ENCODE measurements at places on chromosomes 12 and 14.

GRCh38 chr14:56474419-56475022 is 105.1 kb upstream of the TMEM260 start:
- DNase-seq, result no peak

- DNase-seq, result no peak
Measured at GRCh38 chr12:62848418-62848817, 86.5 kb downstream of the PPM1H start.

DNA sequence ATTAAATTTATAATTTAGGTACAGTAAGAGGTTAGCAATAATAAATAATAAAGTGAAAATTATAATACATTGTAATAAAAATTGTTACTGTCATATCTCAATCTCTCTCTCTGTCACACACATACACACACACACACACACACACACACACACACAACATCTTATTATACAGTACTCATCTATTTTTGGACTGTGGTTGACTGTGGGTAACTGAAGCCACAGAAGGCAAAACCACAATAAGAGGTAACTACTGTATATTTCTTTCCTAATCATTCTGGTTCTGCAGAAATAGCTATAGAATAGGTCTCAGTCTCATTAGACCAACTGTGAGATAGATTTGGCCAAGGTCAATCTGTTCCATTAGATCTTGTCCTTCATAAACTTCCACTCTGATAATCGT is 33.1 kb upstream of the PTPRO start:
- no peak for DNase-seq

- no peak for DNase-seq
Measured at GRCh38 chr12:95687937-95688336, 102.6 kb downstream of the NTN4 start.

GRCh38 chr12:52539083-52539820 is 13.7 kb downstream of the KRT71 start:
- no peak for DNase-seq

- no peak for DNase-seq
Measured at GRCh38 chr12:3614806-3615466, 123.9 kb downstream of the PRMT8 start.

DNA sequence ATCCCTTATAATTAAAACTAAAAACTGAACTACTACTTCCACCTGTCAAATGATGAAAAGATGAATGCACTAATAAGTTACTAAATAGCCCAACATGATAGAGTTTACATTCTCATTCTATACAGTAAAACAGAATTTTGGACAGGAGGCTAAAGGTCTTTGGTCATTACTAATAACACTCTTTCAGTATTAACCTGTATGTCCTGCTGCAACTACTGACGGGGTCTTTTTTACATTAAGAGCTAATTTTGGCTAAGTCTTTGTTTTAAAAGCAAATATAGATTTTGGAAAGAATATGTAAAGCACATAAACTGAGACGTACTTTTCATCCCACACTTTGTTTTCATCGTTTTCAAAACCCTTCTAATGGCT is 175.4 kb upstream of the CDKN3 start:
- no peak for DNase-seq

- no peak for DNase-seq
Measured at GRCh38 chr14:53538316-53538881, 385.3 kb upstream of the DDHD1 start.

DNA sequence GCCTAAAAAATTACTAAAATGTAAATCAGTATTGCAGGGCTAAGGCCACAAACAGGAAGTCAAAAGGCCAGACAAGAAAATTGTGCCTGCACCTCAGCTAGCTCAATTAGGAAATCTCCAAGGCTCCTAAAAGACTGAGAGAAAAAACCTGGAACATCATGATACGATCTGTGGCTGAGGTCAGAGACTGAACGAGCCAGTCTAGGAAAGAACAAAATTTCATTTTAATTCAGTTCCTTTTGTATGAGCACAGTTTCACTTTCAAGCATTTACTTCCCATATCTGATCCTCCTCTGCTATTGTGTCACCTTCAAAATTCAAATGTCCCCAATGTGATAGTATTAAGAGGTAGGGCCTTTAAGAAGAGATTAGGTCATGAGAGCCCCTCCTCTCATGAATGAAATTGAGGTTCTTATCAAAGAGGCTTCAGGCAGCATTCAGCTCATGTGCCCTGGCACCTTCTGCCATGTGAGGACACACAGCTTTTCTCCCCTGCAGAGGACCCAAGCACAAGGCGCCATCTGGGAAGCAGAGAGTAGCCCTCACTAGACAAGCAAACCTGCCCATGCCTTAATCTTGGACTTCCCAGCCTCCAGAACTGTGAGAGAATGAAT is 14.8 kb downstream of the PRKAB1 start:
- DNase-seq, result no peak

DNA sequence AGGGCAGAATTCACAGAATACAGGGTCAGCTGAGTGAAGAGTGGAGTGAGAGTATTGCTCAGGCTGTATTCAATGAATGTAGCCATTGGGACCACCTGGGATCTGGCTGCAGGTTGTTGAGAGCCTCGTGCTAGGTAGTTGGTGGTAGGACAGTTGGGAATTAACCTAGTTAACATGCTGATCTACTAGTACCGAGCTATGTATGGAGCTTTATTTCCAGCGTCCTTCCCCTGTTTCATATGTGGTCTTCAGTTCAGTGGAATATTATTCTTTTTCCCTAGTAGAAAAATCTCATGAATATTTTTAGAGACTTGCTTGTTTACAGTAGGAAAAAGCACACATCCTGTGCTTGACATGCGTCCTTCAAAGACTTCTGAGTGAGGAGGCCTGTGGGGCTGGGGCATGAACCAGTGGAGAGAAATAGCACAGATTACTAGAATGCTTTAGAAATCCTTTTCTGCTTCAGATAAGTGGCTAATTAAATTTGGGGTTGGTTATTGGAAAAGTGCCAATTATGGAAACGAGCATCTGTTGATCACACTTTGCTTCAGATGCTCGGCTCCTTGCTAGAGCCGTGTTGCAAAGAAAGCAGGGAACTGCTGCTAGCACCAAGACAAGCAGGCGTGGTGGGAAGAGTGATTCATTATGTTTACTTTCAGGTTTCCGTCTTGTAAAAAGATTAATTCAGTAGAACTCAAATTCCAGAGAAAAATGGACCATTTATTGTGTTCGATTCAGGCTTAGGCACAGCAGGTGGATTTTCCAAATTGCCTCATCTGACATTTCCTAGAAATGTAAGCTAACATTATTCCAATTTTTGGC is 53.6 kb downstream of the ARF6 start:
- DNase-seq, result no peak

- no peak for DNase-seq
Measured at GRCh38 chr12:117762143-117762542, 206.6 kb downstream of the KSR2 start.

- no peak for DNase-seq
Measured at GRCh38 chr12:96652870-96653269, 163.5 kb downstream of the CFAP54 start.

GRCh38 chr14:89504602-89505313 is 87.7 kb upstream of the FOXN3 start:
- DNase-seq, result no peak

GRCh38 chr12:56152756-56153677 is 630 bp downstream of the MYL6B start:
- no peak for DNase-seq

Measured in stimulated activated CD8-positive, alpha-beta memory T cell treated with anti-CD3 and anti-CD28 coated beads, Interleukin-7, amount 100 ng/mL, for 1 hour (primary cell).